Gastroesophageal sphincter (tissue), 4 donors: ENCODE measurements at places on chromosomes 1 and 21. TPM values are rescaled to one million over a fixed set of nuclear protein-coding genes. Genes with fewer than 3 reads are reported as not detected.

DNA sequence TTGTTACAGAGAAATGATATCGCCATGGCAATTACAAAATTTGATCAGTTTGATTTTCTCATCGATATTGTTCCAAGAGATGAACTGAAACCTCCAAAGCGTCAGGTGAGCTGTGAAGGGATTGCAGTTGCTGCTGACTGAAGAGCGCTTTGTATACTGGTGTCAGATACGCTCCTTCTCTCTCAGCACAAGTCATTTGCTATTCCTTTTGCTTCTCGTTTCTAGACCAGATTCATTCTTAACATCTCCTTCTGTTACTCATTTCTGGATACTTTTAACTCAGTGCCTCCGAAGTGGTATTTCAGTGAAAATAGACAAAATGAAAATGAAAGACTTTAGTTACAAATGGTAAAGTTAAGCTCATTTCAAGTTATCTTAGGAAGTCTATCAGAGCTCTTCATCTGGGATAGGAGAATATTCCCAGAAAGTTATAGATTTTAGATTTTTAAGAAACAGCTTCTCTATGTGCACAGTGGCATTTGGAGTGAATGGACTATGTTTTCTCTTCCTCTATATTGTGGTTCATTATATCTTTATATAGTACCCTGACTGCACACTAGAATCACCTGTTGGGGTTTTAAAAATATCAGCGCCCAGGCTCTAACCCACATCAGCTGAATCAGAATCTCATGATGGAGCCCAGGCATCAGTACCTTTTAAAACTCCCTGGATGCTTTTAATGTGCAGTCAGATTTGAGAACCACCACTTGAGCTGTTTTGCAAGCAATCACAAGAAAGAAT, 30.3 kb upstream of the KCNQ4 start:
- no peak for ATAC-seq

GRCh38 chr21:21397464-21397863, 399.3 kb downstream of the NCAM2 start:
- ATAC-seq = no peak

- no peak for ATAC-seq
These were observed 1.8 kb downstream of the DISC1 start for GRCh38 chr1:231628207-231628876.

- no peak for ATAC-seq
These were observed 15.0 kb upstream of the NEK7 start for GRCh38 chr1:198141668-198142351.

- no peak for ATAC-seq
These were observed 2.2 kb upstream of the CD1B start for GRCh38 chr1:158333405-158334155.

DNA sequence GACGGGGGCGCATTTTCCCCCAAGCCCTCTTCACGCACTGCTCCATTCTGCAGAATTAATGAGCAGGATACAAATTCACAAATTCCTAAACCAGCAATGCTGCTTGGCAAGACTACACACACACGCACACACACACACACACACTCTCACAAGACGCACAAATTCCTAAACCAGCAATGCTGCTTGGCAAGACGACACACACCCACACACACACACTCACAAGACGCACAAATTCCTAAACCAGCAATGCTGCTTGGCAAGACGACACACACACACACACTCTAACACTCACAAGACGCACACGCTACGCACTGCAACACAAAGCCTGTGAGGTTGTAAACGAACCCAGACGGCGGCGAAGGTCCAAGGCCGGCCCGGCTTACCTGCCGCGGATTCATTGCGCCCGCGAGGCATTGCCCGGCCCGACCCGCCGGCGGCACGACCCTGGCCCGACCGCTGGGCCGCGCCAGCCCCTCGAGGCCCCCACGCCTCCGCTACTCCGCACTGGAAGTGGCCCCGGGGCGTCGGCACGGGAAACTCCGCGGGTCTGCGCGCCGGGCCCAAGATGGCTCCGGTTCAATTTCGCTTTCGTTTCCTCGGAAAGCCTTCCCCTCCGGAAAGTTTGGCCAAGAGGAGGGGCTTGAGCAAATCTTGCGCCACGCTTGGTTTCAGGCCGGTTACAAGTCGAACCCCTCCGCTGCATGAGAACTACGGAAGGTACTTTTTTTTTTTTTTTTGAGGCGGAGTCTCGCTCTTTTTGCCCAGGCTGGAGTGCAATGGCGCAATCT, at the start of gene ADAR:
ADAR (minus strand) TSS at position 578 of the 788 bp plus-strand sequence; CDS start at position 398, 180 bp downstream.
- peak; percentile 96 for ATAC-seq

GRCh38 chr1:7388141-7388487, 383.0 kb upstream of the VAMP3 start:
- no peak for ATAC-seq

DNA sequence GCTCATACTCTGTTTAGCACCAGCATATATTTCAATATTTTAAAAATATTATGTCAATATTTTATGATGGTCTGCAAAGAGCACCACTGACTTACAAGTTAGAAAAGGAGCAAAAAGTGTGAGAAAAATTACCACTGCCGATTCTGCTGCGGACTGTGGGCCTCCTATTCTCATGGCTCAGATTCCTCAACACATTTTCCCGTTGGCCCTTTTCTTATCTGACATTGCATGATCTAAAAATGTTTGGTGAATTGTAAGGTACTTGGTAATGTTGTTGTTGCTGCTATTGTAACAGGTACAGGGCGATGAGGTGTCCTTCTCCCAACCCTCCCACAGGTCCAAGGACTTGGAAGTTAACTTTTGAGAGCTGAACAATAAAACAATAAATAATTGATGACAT, 737 bp downstream of the C1orf162 start:
- ATAC-seq = no peak

- no peak for ATAC-seq
These were observed 27.1 kb upstream of the SAMSN1 start for GRCh38 chr21:14573244-14573643.

DNA sequence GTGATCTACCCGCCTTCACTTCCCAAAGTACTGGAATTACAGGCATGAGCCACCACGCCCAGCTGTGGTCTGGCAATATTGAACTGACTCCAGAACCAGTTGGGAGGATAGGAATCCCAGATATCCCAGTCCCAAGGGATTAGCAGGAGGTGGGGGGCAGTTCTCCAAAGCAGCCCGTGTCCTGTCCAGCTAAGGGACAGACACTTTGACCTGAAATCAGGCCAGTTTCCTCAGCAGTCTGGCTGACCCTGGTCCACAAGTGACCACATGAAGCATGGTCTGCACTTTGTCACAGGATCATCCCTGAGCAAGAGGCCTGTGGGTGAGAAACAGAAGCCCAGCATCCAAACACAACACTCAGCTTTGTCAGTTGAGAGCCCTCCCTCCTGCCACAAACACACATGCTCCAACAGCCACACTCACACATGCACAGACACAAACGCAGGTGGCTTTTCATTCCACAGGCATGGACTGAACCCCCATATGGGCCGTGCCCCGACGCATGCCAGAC, 2.7 kb upstream of the FDPS start:
- no peak for ATAC-seq

DNA sequence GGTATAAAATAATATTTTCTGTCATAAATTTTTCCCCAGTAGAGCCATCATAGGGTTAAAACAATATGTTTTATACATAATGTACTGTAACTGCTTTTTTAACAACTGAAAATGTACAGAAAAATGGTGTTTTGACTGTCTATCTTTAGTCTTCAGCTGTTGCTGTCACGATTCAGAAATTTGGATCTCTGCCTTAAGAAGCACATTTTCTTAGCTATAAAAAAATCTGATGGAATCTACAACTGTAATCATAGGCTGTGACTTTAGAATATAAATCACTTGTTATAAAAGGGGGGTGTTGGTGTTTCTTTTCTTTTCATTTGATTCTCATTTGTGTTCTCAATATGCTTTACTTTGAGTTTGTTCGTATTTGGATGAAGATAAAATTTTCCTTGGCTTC, 187.5 kb downstream of the PDE4B start:
- ATAC-seq = no peak

DNA sequence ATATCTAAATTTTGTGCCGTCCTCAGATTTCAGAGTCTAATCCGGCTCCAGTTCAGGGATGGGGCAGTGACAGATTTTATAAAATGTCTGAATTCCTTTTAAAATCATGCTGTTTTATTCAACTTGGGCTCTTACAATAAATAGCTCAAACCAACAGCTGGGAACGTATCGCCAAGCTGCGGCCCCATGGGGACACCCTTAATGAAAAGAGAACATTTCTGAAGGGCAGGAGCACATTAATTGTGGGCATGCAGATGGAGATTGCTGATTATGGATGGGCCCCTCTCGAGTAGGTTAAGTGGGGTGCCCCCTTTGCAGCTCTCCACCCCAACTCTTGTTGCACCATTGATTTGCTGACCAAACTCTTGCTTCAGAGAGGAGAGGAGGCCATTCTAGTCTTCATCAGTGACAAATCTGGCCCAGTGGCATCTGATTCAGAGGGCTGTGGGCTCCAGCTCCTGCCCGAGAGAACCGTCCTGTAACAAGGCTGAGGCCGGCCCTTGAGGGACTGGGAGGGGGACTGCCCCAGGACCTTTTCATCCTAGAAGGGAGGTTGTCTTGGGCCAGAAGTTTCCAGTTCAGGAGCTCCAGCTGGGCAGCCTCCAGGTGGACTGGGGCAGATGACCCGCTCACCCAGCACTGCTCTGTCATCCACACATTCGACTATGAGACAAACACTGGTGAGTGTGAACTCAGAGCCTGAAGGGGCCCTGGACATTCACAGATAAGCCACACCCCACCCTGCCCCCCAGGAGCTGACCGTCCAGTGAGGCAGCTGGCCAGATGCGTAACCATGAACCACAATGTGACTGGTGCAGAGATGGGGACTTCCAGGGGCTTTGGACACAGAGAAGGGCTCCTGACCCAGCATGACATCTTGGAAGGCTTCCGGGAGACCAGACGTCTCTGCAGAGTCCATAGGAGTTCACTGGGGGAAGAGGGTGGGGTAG, 55.1 kb upstream of the TMEM51 start:
- ATAC-seq = no peak

- no peak for ATAC-seq
These were observed 36.7 kb downstream of the CATSPERE start for GRCh38 chr1:244497805-244498204.

- peak; percentile 80 for ATAC-seq
These were observed 70.3 kb upstream of the RGL1 start for GRCh38 chr1:183734543-183735036.

- no peak for ATAC-seq
These were observed 17.6 kb downstream of the GPR157 start for GRCh38 chr1:9111357-9111691.

DNA sequence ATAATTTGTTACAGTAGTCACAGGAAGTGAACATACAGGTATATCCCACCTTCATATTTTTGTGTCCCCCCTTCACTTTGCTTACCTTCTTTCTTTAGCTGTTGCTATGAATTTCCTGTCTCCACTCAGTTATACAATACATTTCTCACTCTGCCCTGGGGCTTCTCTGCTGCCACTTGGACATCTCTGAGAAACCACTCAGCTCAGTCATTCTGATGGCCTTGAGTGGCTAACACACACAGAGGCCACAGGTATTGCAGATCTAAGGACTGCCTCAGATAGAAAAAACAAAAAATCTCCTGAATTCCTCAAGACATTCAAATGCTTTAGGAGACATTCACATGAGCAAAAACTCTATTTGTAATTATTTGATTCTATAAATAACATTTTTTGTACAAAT, 87.7 kb downstream of the OLFM3 start:
- ATAC-seq = no peak

GRCh38 chr1:226986496-226987178, 46.5 kb downstream of the COQ8A start:
- no peak for ATAC-seq

GRCh38 chr1:201354151-201354900, 23.2 kb downstream of the TNNT2 start:
- no peak for ATAC-seq

DNA sequence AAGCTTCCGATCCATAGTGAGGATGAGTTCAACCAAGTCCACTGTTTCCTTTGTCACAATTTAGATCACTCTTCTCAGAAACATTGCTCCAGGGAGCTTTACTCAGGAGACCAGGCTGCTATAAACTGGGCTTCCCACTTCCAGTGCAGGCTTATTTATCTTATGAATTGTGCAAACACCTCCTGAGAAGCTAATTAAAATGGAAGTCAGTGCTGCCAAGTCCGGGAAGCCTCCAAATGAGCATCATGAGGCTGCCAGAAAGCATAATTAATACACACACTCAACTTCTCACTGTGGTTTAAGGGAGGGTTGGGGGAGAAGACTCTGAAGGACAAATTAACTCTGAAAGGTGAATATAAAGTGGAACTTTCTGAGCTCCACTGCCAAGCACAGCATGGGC, 145.0 kb upstream of the SGIP1 start:
- no peak for ATAC-seq

DNA sequence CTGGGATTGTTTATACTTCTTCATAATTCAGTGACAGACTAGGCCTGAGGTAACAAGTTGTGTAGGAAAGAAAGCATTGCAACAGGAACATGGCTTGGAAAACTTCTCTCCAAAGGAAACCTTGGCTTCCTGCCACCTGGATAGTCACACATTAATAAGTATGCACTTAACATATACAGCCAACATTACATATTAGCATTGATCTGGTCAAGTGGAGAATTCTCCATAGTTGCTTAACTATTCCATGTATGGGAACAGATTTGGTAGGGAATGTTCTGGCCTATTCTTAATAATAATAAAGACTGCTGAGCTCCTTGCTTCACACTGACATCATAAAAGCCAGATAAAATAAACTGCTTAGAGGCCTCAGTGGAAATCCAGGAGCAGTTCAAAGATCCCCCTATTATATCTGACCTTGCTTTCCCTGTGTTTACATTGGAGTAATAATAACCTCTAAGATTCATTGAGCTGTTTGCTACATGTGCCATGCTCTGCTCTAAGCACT, 27.2 kb upstream of the NFIA start:
- peak; percentile 10 for ATAC-seq

DNA sequence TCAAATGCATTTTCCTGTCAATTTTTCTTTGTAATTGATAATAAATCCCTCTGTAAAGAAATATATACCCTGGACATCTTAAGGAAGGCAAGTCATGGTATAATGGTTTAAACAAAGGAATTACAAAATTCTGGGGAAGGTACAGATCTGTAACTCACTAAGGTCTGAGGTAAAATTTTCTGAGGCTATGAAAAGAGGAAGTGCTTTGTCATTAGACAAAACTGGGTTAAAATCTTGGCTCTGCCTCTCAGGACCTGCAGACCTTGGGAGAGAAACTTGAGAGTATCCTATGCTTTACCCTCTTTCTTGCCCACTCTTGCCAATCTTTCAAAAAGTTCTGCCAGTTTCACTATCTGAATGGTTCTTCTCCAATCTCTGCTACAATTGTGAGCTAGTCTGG, 26.8 kb upstream of the BEND5 start:
- no peak for ATAC-seq

The ZC3H12A gene
- 8.7 TPM for total RNA-seq

The LCE7A gene
- not detected for total RNA-seq

The SPATA21 gene
- not detected for total RNA-seq

The OR2L13 gene
- total RNA-seq = not detected

The ECM1 gene
- 12.6 TPM for total RNA-seq

The PDIK1L gene
- 6.9 TPM for total RNA-seq

The METTL13 gene
- 30.4 TPM for total RNA-seq

The TRPM2 gene
- total RNA-seq = 3.3 TPM

The LCE1A gene
- not detected for total RNA-seq

The SLC35F3 gene
- total RNA-seq = 0.54 TPM

The ATP1B1 gene
- total RNA-seq = 137 TPM

The EPS8L3 gene
- not detected for total RNA-seq

The PPP1R8 gene
- 39.4 TPM for total RNA-seq
